ENCODE measurements at places on chromosomes 5 and 9.

GRCh38 chr5:27474395-27474794 is 436.0 kb upstream of the CDH9 start:
- no peak for DNase-seq

GRCh38 chr9:110752766-110753165 is 84.2 kb downstream of the MUSK start:
- no peak for DNase-seq

DNA sequence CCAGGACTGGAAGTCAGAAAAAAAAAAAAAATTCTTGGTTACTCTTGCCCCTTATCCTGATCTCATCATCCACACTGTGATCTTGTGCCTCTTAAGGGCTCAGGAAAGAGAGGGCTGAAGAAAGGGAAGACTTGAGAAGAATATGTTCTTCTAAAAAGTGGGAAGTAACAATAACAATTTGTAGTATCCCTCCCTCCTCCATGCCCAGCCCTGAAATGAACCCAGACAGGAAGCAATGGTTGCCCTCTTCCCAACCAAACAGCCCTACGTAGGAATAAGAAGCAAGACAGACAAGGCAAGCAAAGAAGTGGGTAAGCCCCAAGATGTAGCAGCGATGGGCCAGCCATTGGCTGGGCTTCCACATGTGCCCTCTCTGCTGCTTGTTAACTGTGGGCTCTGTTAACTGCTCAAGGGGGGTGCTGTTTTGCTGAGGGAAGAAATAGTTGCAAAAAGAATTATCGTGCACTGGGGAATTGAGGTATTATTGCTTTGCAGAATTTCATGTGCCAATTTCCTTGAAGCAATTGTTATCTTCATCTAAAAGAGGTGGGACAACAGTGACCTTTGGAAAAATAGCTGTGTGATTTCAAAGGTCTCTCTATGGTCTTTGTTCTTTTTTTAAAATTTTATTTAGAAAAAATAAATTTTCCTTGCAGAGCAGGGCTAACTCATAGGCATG is 146.6 kb upstream of the PCA3 start:
- DNase-seq = no peak

DNA sequence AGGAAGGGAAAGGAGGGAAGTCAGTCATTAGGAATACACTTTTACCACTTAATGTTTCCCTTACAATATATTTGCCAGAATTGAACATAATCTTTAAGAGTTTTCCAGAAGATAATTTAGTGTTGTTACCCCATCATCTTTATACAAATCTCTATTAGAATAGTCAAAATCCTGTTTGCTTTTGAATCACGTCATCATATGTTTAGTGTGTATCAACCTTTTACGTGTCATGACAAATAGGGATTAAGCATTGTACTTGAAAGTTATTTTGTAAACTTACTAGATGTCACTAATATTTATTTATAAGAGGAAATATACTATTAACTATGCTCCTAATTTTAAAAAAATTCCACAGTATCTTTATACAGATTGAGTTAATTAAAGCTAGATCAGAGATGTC is 1899.5 kb downstream of the MAT2B start:
- no peak for DNase-seq

GRCh38 chr5:125465703-125466102 is 719.3 kb upstream of the ZNF608 start:
- no peak for DNase-seq

DNA sequence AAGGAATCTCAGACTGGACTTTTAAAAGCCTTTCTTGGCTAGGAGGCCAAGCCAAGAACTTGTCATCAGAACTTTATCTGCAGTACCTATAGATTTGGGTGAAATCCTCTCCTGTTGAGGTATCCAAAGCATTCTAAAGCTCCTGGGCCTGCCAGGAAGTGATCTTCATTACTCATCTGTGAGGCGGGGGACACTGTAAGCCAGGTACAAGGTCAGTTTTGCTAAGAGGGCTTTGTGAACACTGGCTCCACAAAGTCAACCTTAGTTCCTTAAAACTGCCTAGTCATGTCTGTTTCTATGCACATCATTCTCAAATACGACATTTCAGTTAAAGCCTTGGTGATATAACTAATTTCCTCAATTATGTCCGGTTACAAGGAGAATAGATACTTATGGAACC is 236.7 kb downstream of the PIK3R1 start:
- no peak for DNase-seq

GRCh38 chr9:27160636-27161035 is 51.6 kb downstream of the TEK start:
- no peak for DNase-seq

DNA sequence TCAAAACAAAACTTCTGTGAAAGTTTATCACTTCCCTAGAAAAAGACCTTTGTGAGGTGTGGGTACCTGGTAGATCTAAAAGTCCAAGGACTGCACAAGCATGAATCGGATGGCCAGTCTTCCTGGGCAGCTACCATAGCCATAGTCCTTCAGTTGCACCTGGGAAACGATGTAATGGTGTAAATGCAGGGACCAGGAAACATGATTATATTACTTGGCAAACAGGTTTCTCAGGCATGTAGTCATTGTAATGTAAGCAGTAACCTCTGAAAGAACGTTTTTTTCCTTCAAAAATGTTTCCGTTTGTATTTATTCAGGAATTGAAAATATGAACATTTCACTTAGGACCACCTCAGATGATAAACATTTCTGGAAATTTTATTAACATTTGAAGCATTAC is 433.4 kb downstream of the DTWD2 start:
- DNase-seq = no peak

GRCh38 chr5:176902911-176903664 is 3.9 kb upstream of the HK3 start:
- DNase-seq = no peak

DNA sequence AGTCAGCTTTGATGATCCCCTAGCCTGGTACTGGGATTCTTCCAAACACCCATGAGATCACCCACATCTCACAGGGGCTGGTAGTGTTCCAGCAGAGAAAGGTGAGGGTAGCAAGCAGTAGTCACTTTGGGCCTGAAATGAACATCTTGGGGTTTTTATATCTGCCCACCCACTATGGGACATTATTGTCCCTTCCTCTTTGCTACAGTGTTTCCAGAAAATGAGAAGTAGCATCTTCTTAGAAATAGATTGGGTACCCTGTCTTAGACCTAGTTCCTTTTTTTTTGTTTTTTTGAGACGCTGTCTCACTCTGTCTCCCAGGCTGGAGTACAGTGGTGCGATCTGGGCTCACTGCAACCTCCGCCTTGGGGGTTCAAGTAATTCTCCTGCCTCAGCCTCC is 249.2 kb upstream of the ANKRD55 start:
- DNase-seq = no peak

GRCh38 chr5:42400474-42400873 is 22.8 kb upstream of the GHR start:
- DNase-seq = no peak

- no peak for DNase-seq
Observed at GRCh38 chr5:66573733-66574132, 22.5 kb upstream of the MAST4 start.

GRCh38 chr5:72476275-72476674 is 30.9 kb downstream of the ZNF366 start:
- no peak for DNase-seq

DNA sequence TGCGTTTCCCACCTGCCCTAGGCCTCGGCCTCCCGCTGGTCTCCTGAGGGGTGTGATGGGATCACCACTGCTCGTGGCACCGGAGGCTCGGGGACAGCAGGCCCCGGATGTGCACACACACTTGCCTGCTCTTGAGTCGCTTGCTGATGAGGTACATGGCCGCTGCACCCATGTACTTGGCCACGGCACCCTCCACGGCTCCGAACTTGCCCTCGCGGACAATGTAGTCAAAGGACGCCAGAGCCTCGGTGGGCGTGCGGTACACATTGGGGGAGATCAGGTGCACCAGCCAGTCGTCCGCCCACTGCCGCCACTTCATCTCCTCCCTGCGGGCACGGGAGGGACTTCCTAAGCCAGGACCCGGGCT is 4.7 kb downstream of the PTGES2 start:
- no peak for DNase-seq

DNA sequence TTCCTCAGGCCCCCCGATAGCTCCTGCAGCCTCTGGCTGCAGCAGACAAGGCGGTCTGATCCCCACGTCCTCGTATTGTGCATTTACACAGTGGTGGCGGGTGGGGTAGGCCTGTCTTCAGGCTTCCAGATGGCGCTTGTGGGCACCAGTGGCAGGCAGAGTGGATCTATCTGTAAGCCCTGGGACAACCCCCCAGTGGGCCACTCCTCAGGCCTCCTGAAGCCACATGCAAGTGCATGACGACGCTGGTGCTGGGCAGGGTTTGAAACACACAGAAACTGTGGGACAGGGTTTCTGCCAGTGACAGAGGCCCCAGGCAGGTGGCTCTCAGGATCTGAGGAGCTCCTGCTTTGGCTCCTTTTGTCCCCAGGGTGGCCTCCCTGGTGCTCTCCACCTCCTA is 42.0 kb downstream of the SLF1 start:
- no peak for DNase-seq

DNA sequence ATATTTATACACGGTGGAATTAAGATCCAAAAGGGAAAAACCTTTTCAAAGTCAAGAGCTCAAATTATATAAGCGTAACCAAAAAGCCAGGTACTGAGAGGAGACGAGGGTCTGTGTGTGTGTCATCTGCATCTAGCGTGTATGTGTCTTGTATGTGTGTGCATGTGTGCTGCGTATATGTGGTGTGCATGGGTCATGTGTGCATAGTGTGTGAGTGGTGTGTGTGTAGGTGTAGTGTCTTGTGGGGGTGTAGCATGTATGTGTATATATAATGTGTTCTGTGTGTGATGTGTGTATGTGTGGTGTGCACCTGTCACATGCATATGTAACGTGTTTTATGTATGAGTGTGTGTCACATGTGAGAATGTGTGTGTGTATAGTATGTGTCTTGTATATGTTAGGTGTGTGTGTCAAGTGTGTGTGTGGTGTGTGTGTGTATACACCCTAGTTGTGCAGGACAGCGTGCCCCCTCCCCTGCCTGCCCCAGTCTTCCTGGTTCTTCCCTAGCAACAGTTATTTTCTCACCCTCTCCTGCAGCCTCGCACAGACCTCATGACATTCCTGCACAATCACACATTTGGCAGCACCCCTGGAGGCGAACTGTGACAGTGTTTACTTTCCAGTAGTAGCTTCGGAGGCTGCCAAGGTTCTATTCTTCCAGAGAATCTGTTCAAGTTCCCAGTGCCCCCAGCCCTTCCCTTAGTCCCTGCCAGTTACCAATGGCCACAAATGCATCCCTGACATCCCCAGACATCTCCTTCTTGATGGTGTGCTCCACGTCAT is 27.1 kb upstream of the TNIP1 start:
- no peak for DNase-seq

DNA sequence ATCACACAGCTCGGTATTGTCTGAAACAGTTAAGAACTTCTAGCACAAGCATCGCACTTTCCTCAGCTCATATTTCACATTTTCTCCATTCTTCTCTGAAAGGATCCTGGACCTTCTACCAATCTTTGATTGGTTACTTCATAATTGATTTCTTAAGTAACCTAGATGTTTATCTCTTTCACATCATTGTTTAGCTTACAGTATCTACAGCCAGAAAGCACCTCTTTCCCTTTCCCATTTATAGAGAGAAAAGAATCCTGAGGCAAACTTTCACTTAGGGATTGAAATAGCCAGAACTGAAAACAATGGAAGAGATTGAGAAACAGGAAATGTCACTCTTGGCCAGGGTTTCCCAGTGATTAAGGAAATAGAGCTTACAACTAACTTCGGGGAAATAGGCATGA is 2.5 kb downstream of the IL33 start:
- DNase-seq = no peak

DNA sequence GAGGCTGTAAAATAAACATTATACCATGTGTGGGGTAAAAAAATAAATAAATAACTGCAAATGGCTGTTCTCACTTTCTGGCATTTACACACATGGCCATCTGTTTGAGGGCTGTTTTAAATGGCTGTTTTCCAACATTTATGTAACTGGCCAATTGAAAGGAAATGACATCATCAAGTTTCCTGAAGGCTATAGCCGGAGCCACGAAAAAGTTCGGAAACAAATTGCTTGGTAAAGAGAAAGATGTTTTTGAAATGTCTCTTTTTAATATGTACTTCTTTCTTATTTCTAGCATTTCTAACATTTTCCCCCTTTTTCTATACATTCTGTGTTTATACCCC is 95.4 kb upstream of the DAB2 start:
- DNase-seq = no peak

- DNase-seq = no peak
Observed at GRCh38 chr5:173832386-173832785, 55.8 kb upstream of the CPEB4 start.

GRCh38 chr9:135136481-135136880 is 49.0 kb downstream of the OLFM1 start:
- DNase-seq = no peak

DNA sequence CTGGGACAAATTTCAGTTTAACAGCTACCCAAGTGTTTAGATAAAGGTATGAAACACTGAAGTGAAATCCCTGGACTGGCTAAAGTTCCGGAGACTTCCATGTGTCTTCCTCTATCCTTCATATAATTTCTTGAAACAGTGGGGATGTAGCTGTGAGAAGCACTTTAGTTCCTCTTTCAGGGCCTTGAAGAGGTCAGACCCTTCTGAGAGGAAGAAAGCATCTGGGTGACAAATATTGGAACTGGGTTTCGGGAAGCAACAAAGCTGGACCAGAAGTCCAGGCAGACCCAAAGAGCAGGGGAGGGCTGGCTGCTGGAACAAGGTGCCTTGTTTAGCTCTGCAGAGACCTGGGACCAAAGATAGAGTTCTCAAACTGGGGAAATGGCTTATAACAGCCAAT is 75.4 kb upstream of the ZFAND5 start:
- no peak for DNase-seq

DNA sequence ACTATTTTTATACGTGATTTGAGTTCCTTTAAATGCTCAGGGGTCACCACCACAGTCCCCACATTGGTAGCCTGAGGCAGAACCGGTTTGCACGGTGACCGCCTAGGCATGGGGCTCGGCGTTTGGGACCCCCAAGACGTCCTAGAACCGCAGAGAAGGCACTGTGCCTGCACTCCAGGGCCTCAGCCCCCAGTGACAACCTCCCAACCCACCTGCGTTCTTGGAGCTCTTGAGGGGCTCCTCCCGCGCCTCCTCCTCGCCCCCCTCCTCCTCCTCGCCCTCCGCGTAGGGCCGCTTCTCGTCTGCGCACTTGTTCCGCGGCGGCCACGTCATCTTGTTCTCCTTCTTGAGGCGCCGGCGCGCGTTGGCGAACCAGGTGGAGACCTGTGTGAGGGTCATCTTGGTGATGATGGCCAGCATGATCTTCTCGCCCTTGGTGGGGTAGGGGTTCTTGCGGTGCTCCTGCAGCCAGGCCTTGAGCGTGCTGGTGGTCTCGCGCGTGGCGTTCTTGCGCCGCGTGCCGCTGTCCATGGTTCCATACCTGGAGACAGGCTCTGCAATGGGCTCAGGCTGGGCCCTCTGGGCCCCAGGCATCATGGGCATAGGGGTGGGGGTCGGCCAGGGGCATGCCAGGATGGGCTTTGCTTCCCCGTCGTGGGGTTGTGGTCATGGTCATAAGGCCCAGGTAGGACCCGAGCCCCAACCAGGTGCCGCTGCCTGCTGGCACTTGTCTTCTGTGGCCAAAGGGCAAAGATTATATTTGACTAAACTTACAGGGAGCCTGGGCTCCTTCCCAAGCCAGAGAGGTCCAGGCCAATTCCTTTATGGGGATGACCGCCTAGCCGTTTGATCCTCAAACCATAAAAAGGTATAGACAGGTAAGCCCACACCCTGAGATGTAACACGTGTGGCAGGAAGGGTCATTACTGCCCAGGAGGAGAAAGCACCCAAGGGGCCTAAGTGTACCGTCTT is 3.1 kb downstream of the IRX4 start:
- no peak for DNase-seq
